Islet precursor cell (in vitro differentiated cells): ENCODE measurements at places on chromosomes 13 and 19.

- DNase-seq: no peak
These were observed 19.2 kb downstream of the TMEM272 start for GRCh38 chr13:51825681-51826254.

- DNase-seq: no peak
These were observed 614.5 kb downstream of the TBC1D4 start for GRCh38 chr13:74867460-74867859.

DNA sequence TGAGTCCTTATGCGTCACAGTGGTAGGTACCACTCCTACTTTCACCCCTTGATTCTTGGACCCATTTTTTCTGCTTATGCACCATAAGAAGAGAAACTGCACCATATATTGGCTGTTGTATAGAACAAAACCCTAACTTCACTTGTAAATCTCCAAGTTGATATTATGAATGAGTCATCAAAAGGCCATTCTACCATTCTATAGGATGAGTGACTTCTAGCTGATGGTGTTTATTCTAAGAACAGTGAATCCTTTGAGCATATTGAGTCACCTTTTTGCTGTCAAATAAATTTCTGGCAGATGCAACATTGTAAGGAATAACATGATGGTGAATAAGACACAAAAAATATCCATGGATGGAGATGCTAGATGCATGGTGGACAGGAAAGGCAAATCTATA is 57.7 kb downstream of the POLR1D start:
- no peak for DNase-seq

DNA sequence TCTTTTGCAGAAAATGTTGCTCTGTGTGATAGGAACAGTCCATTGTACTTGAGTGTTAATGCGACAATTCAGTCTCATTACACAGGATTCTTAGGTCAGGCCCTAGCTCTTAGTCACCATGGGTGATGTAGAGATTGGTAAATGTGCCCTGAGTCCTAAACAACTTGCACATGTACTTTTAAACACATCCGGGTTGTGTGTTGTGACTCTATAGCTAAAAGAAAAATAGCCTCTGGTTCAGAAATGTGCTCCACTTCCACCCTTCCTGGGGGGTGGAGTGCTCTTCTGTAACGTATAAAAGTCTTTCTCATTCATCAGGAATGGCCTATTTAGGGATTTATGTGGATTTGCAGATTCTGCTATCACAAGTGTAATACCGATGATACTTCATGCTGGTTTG is 5.2 kb downstream of the SPATA13 start:
- DNase-seq: no peak

DNA sequence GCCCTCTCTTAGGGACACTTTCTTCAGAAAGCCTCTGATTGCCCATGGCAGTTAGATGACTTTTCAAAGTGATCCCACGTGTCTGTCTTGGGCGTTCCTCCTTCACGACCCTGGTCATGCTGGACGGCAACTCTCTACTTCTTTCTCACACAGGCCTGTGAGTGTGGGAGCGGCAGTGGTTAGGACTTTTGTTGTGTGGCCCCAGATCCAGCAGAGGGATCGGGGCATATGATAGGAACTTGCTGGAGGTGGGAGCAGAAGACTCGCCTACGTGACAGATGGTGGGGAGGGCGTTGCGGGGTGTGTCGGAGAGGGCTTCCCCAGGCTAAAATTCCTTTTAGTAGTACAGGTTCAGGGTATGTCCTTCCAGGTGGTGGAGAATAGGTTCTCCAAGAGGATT is 289.5 kb upstream of the MAB21L1 start:
- DNase-seq: no peak

DNA sequence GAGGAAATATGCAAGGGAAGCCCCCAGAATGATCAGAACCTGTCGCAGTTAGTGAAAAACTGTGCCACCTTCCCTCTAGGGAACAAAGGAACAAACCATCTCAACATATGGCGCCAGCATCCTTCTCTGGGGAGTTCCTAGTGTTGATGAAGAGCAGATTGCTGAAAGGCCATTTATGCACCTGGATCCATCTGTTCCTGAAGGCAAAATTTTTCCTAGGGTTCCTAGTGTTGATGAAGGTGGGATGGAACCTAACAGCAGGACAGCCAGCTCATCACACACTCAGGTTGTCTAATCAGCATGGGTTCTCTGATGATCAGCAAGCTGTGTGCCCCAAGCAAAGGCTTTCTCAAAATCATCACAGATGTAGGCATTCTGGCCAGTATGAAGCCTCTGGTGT is 32.6 kb downstream of the ZNF473 start:
- no peak for DNase-seq

- DNase-seq: peak; percentile 62
These were observed 329.8 kb upstream of the MIR17HG start for GRCh38 chr13:91017669-91018053.

GRCh38 chr19:53980539-53981375 is 10.7 kb upstream of the CACNG6 start:
- peak; percentile 78 for DNase-seq
